ENCODE measurements at places on chromosomes 2 and 18.

GRCh38 chr2:194380011-194380410 lies 1277.0 kb upstream of the SLC39A10 start:
- no peak for DNase-seq

DNA sequence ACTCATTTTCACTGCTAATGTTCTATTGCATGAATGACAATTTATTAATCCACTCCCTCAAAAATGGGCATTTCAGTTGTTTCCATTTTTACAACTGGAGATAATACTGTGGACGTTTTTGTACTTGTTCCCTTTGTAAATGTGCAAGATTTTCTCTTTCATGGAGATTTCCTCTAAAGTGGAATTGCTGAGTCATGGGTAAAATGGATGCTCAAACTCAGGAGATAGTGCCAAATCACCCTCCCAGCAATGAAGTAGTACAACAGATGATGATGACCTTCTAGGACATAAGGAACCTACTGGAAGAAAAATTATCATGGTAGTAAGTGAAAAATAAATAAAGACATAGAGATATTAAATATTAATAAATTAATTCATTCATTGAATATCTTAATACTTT lies 460.8 kb upstream of the CHST9 start:
- no peak for DNase-seq

- DNase-seq, result no peak
Observed at GRCh38 chr18:5606951-5607350, 63.2 kb upstream of the EPB41L3 start.

DNA sequence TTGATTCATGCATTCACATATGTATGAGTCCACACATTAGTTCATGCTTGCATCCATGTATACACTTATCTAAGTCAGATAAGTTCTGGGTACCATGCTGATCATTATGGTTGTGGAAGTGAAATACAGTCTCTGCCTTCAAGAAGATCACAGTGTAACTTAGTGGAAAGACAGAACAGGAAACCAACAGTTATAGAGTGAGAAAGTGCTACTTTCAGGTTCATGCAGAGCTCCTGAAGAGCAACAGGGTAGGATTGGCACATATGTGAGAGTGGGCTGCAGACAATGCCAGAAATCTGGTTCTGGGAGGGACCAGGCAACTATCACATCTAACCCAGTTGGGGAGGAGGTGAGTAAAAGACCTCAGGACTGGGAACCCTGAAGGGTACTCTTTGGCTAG lies 35.4 kb upstream of the PGAP1 start:
- no peak for DNase-seq

- DNase-seq, result no peak
Observed at GRCh38 chr2:240663546-240664190, 19.0 kb downstream of the AQP12B start.

DNA sequence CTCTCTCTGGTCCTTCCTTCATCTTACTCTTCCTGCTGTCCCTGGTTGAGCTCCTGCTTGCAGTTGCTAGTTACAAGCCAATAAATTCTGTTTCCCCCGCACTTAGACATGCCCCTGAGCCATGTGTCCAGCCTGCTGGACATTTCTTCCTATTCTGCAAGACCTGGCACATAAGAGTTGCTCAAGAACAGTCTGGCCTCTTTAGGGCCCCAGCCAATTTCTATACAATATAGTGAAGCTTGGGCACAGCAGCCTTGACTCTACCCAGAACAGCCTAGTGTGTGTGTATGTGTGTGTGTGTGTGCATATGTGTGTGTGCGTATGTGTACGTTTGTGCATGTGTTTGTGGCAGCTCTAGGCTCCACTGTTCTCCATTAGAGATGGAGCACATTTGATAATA lies 276.0 kb downstream of the CYRIA start:
- no peak for DNase-seq

DNA sequence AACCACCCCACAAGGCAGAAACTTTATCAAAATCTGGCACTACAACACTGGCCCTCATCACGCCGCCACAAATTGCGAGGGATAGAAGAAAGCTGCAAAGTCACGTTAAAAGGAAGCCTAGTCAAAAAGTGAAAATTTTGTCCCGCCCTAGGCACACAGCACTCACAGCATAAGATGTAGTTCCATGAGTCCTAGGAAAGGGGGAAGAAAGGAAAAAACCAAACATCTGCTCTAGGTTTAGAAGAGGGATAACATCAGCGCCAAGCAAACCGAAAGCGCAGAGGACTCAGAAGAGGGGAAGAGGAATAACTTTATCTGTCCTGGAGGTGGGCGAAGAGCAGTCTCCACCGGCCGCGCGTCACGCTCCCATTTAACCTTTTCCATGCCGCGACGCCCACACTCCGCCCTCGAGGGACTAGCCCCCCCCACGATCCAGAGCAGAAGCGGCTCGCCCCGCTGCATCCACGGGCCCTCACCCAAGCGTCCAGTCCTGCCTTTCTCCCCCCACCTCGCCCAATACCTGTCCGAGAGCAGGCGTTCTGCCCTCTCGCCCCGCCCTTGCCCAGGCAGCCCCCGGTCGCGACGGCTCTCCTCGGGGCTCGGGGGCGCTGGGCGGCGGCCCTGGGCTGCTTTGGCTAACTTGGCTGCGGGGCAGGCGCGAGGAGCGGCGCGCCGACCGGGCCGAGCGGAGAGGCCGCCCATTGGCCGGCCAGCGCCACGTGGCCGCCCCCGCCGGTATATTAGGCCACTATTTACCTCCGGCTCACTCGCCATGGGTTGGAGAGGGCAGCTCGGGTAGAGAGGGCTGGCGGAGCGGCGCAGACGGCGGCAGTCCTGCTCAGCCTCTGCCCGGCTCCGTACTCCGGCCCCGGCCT lies at the start of gene HOXD1:
Gene HOXD1, plus strand, starts transcription at position 770 of the 875 bp plus-strand sequence. CDS start 134 bp downstream, outside the sequence.
- no peak for DNase-seq

DNA sequence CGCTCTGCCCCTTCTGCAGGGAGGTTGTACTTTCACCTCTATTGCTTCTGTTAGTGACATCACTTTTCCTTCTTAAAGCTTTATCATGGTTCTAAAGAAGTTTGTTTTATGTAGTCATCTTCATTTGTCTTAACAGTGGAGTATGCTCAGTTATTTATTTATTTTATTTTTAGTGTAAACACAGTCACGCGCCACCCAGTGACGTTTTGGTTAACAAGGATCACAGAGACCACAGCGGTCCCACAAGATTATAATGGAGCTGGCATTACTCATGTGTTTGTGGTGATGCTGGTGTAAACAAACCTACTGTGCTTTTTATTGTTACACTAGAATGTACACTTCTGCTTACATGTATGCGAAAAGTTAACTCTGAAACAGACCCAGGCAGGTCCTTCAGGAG lies 89.9 kb downstream of the SOX11 start:
- no peak for DNase-seq

DNA sequence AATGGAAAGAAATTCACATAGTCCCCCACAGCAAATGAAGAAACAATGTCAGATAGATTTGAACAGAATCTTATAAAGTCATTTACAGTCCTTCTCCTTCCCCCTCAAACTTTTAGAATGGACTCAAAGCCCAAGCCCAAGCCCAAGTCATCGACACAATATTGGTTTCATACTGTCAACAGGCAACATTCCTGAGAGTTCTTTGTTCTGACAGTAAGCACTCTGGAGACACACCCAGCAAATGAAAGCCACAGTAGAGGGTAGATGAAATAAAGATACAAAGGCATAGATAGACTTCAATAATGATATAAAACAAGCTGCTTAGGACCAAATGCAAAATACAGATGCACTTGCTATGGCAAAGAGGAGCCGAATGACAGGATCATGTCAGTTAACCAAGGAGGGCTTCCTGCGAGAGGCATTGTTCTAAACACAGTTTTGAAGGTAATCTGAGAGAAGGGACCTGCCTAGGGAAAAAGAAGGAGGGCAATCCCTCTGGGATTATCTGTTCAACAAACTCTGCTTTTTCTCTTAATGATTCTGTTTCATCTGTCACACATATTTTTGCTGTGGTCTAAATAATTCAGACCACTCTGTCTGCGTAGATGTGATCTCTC lies 97.1 kb upstream of the MAP4K3 start:
- no peak for DNase-seq

GRCh38 chr18:38494065-38494464 lies 928.5 kb upstream of the CELF4 start:
- DNase-seq, result no peak

DNA sequence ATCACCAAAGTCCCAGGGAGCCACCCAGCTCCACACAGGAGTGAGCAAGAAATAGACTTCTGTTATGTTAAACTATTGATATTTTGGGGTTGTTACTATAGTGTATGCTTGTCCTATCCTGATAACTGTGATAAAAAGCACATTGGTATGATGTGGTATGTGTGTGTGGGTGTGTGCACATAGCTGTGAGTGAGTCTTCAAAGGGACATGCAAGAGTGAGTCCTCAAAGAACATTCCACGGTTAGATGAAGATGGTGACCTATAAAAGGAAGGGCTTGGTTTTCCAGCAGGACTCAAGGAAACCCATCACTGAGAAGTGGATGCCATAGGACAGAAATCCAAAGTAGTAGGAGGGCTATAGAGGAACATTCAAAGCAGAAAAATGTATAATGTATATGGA lies 342.9 kb downstream of the TSN start:
- DNase-seq, result no peak

DNA sequence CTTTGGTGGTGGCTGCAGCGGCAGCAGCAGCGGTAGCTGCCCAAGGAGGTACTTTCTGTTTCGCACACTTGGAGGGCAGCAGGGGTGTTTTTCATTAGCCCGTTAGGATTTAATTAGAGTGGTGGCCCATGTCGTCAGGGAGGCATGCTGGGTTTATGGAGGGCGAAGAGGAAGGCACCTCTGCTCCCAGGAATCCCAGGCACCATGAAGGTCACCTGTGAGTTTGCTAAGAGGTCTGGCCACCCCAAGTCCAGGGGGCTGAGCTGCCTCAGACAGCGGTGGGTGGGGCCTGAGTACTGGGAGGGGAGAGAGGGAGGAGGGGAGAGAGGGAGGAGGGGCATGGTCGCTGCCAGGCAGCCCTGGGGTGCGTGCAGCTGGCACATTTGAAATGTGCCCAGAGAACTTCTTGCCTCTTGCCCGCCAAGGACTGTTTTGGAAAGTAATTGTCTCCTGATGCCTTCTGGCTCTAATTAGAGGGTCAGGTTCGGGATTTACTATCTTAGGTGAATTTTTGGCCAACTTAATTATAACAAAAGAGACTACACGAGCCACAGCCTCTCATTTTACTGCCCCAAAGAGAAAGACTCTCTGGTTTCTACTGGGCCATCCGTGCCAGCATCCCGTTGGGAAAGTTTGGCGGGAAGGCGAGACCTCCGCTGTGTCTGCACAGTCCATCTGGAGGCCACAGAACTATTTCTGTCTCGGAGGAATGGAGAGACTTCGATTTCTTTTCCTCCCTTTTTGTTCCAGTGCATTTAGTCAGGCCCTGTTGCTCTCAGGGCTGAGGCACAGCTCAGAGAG lies 62.0 kb downstream of the GLI2 start:
- no peak for DNase-seq

GRCh38 chr2:168912901-168913369 lies 11.8 kb downstream of the G6PC2 start:
- DNase-seq, result no peak

GRCh38 chr2:12043131-12043530 lies 296.7 kb downstream of the LPIN1 start:
- DNase-seq, result no peak

DNA sequence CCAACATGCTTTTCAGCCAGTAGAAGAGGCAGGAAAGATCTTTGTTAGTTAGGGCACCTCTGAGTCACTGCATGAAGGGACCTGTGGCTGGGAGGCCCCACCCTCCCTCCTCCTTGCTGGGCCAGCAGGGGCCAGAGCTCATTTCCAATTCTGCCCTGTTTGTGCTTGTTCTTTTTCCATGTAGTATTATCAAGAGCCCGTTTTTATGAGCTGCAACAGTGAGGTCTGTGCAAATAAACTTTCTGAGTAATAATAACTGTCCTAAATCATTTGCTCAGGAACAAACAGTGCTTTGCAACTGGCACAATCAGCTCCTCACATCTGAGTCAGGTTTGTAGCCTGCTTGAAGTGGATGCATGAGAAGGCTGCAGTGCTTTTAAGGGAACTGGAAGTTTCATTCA lies 128.0 kb downstream of the ARL4C start:
- DNase-seq, result no peak

DNA sequence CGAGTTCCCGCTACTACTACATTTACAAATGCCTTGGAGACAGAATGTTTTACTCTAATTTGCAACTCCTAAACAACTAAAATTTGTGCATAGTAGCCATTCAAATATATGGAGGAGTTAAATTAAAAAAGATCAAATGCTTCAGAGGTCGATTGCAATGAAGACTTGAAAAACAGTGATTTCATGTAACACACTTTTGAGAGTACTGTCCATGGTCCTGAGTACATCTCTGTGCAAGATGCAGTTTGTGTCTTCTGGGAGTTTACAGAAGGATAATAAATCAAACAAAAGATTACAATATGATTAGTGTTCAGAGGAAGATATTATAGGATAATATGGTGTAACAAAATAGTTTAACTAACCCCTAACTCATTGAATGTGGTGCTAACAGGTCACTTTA lies 894.7 kb downstream of the TMEM182 start:
- DNase-seq, result no peak
